ENCODE measurements at places on chromosomes 13 and 19.

DNA sequence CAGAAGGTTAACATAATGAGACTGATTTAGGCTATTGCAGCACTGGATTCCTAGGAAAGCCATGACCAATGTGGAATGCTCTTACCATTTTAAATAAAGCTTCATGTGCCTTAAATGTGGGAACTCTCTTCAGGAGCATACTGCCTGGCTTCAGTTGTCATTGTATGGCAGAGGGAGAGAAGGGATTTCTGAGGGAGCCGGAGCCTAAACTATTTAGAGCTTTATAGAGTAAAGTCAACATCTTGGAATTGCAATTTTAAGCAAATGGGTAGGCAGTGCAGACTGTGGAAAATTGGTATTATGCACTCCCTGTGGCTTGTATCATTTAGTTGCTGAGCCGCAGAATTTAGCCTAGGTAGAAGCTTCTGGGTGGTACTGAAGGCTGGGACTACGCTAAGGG is 2041.4 kb downstream of the PCDH9 start:
- no peak for ATAC-seq

- peak; percentile 35 for ATAC-seq
Observed at GRCh38 chr19:39372941-39373340, 18.0 kb downstream of the PAF1 start.

DNA sequence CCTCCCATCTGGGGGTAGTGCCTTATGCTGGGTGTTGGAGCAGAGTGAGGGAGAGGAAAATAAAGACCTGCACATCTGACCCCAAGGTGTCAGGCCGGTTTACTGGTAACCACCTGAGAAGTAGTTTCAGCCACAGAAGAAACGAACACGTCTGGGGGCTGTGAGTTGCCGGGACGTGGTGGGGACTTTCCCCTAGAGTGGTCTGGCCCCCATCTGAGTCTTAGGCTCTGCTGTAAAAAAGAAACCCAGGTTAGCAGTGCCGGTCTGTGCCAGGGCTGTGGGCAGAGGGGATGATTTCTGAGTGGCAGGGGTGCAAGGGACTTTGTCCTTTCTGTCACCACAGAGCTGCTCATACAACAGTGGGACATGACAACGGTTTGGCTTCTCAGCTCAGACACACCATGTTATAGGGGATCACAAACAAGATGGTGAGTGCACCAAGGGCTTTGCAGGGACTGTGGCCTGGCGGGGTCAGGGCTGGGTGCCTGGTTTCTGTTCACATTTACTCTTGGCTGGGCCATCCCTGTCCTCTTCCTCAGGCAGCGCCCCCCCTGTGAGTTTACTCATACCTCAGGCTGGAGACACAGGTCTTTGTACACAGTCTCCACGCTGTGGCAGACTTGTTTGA is 9.0 kb downstream of the GCDH start:
- no peak for ATAC-seq

DNA sequence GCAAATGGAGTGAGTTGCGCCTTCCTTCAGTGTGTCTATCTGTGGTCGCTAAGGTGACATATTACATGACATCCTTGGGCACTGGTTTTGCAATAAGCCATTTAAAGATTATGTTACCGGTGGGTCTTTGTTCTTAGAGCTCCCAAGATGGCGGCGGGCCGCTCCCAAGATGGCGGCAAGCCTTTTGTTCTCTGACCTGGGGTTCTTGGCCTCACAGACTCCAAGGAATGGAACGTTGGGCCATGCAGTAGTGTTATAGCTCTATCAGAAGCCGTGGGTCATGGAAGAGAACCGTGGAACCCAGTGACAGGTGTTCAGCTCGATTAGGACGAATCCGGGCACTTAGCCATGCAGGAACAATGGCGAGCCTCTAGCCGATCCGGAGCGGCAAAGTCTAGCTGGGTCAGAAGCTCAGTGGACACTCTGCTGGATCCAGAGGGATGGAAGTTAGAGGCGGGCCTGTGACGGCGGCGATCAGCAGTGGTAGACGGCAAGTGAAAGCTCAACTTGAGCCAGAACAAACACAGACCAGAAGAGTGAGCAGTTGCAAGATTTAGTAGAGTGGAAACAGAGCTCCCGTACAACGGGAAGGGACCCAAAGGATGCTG is 188.6 kb downstream of the TEX29 start:
- no peak for ATAC-seq

DNA sequence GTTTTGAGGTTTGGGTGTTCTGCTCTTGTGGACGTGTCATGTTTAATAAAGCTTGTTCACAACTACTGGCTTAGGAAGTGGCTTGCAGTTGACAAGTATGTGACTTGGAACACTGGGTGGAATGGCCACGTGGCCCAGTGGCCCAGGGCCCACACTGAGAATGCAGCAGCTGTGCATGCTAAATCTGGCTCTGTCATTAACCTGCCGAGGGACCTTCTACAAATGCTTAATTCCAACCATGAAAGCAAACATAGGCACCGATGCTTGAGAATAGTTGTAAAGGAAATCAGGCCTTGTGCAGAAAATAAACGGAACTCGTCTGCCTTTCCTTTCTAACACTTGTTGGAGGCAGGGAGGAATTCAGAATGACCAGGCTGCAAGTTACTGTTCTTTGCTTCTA is 11.6 kb upstream of the CLDN10 start:
- peak; percentile 91 for ATAC-seq

- no peak for ATAC-seq
Observed at GRCh38 chr19:12784871-12785430, 6.3 kb upstream of the JUNB start.

DNA sequence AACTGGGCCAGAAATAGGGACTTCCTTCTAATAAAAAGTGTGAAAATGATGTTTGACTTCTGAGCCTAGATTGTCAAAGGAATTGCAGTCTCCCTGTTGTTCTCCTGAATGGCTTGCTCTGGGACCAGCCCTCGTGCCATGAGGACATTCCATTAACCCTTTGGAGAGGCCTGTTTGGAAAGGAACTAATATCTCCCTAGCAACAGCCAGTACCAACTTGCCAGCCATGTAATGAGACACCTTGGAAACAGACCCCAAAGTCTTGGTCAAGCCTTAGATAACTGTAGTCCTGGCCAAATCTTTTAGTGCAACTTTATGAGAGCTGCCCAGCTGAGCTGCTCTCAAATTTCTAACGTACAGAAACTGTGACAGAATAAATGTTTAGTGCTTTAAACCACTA is 8.2 kb upstream of the SIAH3 start:
- ATAC-seq = no peak

DNA sequence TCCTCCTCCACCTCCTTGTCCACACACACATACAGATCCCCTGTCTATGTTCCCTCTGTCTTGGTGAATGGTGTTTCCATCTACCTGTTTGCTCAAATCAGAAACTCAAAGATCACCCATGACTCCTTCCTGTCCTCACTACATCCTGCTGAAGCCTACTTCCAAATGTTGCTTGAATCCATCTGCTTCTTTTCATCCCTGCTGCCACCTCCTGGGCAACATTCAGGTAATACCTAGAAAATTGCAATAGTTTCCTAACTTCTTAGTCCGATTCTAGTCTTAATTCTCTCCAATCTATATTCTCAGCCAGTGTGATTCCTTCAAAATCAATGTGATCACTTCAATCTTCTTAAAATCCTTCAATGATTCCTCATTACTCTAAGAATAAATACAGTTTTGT is 155.5 kb upstream of the STARD13 start:
- no peak for ATAC-seq

DNA sequence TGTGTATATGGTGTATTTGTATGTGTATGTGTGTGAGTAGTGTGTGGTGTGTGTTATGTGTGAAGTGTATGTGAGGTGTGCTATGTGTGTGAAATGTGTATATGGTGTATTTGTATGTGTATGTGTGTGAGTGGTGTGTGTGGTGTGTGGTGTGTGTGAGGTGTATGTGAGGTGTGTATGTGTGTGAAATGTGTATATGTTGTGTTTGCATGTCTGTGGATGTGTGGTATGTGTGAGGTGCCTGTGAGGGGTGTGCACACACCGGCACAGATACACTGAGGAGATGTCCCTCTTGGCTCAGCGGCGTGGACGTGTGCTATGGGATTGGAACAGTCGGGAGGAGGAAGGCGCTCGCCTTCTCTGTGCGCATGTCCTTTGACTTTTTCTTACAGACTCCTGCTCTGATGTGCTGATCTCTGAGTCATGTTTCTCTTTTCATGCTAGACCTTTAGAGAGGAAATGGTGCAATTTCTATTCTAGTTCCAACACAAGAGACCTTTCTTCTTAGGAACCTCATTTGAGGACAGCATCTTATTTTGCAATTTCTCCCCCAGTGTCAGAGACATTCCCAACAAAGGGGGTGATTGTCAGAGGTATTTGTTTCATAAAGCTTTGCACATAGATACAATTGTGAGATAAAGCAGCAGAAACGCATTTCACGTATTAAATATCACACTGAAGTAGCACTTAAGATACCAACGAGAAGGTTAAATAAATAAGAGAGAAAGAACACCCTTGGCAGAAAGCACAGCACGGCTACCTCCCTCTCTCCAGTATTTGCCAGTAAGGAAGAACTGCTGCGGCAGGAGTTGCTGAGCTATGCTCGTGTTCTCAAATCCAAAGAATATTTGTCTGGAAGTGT is 11.3 kb upstream of the TNFRSF19 start:
- ATAC-seq = peak; percentile 99

- ATAC-seq = no peak
Observed at GRCh38 chr13:114311908-114312307, 2.4 kb upstream of the CHAMP1 start.

DNA sequence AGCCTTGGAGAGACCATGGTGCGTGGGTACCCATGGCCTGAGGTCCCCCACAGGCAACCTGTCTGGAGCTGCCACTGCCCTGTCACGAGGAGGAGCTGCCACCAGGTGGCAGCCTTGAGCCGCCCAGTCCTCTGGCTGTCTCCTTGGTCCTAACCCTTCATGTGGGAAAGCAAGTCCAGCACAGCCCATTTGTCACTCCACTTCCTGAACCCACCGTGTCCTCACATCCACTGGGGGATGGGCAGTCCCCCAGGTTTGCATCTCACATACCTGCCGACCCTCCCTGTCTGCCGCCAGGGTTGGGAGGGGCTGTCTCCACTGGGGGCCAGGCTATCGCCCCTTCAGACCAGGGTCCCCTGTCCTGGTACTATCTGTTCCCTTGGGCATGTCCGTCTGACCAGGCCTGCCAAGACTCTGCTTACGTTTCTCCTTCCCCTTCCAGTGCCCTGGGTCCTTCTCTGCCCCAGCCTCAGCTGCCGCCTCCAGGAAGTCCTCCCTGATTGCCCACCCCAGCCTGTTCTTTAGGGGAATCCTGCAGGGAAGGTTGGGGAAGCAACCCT is 4.5 kb downstream of the FAM174C start:
- ATAC-seq = peak; percentile 7

- no peak for ATAC-seq
Observed at GRCh38 chr13:21372530-21372929, 86.6 kb downstream of the ZDHHC20 start.

DNA sequence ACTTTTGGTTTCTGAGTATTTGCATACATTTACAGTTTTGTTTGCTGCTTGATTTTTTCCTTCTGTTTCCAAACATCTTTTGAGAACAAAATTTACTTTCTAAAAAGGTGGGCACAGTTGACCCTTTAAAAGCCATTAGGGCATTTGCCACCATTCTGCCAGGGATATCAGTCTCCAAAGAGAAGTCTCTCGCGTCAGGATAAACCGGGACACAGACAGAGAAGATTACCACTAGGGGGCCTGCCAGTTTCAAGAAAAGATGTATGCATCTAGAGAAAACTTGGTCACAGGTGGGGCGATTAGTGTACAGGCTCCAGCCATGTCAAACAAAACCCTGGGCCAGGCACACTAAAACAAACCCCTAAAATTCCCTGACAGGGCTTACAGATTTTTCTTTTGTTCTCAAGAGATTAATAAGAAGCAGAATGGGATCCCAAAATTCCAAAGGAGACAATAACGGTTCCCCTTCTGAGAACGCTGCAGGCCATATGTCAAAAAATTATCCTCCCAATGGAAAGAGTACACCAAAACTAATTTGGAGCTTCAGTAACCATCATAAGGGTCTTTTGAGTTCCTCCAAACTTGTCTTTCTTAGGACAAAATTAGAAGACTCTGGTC is 10.7 kb upstream of the PABPC3 start:
- ATAC-seq = peak; percentile 65

GRCh38 chr19:34471906-34472700 is 9.5 kb upstream of the WTIP start:
- no peak for ATAC-seq

GRCh38 chr13:83211301-83211700 is 671.0 kb downstream of the SLITRK1 start:
- ATAC-seq = no peak

GRCh38 chr13:41700790-41701310 is 243.5 kb downstream of the RGCC start:
- no peak for ATAC-seq

- ATAC-seq = no peak
Observed at GRCh38 chr13:99208185-99208584, 7.5 kb downstream of the UBAC2 start.

DNA sequence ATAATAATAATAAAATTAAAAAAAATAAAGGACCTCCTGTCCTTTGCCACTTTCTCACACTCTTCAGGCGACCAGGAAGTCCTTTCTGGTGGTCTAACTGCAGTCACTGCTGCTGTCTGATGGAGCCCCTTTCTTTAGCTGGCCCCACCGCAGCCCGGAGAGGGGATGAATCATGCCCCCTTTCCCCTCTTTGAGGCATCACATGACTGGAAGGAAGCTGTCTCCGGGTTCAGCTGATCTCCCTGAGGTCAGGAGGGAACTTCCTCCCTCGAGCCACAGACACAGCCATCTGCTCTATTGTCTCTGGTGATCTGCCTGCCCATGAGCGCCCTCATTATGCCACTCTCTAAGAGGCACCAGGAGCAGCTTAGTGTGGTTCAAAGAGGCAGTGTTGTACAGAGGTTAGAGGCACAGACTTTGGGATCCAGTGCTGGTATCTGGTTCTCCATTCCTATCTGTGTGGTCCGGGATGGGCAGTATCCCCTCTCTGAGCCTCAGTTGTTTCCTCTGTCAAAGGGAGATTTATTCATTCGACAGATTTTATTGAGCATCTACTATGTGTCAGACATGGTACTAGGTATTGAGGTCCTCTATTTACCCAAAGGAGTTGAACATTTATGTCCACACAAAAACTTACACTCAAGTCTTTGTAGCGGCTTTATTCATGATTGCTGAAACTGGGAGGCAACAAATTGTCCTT is 30.0 kb downstream of the VAV1 start:
- ATAC-seq = no peak

DNA sequence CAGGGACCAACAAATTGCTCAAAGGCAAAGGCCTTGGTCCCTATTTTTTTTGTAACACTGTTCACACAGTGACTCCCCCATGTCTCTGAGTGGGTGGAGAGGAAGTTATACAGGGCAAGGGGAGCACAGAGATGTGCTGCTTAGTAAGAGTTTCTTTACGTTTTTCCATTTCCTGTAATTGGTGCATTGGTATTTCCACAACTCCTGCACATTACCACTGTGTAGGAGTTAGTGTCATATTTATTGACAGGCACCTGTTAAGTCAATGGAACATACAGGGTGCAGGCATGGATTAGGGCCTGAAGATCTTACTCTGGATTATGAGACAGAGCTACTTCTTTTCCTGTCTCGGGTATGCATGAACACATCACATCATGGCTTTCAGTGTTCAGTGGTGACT is 45.2 kb downstream of the SOX21 start:
- ATAC-seq = no peak

- no peak for ATAC-seq
Observed at GRCh38 chr13:78875792-78876580, 217.0 kb upstream of the OBI1 start.

GRCh38 chr19:38304866-38305429 is 897 bp downstream of the C19orf33 start:
- ATAC-seq = peak; percentile 92

- no peak for ATAC-seq
Observed at GRCh38 chr19:39382991-39383828, 7.7 kb downstream of the PAF1 start.

Measured in motor neuron (in vitro differentiated cells).